Stimulated activated CD4-positive, alpha-beta T cell treated with anti-CD3 and anti-CD28 coated beads, TNF-alpha, amount 100 ng/mL, for 48 hours (primary cell): ENCODE measurements at places on chromosomes 16 and 17.

- DNase-seq = no peak
Measured at GRCh38 chr16:68792465-68793324, 50.6 kb upstream of the TANGO6 start.

GRCh38 chr17:3827124-3827773 is 18.8 kb downstream of the NCBP3 start:
- DNase-seq = peak; percentile 35

DNA sequence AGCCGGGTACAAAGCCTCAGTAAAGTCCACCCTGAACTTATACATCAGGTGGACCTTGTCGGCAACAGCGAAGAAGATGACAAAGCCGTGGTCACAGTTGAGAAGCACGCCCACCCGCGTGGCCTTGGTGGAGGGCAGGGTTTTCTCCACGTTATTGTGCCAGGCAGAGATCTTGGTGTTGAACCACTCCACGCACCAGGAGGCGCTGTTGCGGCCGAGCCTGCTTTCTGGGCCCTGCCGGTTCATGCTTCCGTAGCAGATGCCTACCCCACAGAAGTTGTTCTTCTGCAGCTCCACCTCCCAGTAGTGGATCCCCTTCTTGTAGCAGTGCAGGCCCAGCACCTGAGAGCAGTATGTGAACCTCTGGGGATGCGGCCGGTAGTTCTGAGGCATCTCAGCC is 22.1 kb downstream of the TRIM25 start:
- DNase-seq = no peak

- DNase-seq = no peak
Measured at GRCh38 chr16:12350945-12351344, 374.4 kb downstream of the SNX29 start.

- DNase-seq = no peak
Measured at GRCh38 chr17:59026176-59026939, 80.3 kb downstream of the TRIM37 start.

- DNase-seq = no peak
Measured at GRCh38 chr17:10789694-10790271, 14.1 kb downstream of the TMEM238L start.
